ENCODE measurements at places on chromosomes 7 and 10.

DNA sequence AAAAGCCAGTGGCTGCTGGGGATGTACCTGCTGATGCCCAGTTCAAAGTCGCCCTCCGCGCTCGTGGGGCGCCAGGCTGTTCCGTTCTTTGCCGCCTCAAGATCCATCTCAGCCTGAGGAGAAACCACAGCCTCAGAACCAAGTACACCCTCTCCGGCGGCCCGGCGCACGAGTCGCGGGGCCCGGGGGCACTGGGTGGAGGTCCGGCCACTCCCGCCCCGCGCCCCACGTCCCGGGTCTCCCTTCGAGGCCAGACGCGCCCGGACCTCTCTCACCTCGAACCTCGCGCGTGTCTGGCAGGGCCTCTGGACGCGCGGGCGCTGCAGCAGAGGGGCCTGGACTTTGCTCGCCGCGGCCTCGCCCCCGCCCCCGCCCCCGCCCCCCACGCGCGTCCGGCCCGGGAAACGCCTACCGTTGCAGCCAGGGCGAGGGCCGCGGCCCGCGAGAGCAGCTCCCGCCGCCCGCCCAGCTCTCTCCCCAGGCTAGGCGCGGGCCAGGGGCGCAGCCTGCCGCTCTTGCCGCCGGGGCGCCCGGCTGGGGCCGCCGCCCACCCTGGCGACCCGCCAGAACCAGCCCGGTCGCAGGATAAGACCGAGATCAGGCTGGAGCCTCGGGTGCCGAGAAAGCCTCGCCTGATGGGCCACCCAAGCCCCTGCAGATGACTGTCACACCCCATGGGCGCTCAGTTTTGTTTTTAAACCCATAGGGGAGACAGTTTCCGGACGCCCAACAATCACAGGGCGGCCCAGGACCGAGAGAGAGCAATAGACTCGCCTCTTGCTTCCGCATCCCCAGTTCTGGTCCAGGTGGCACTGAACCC is at the start of gene ABCB4:
Gene ABCB4, minus strand, starts transcription at position 322 of the 820 bp plus-strand sequence. Its CDS starts 215 bp downstream, at position 107.
- peak; percentile 28 for DNase-seq

- no peak for DNase-seq
Measured at GRCh38 chr7:80428161-80429054, 83.5 kb downstream of the GNAT3 start.

GRCh38 chr7:36155811-36156361 is 2.8 kb downstream of the EEPD1 start:
- peak; percentile 56 for DNase-seq

DNA sequence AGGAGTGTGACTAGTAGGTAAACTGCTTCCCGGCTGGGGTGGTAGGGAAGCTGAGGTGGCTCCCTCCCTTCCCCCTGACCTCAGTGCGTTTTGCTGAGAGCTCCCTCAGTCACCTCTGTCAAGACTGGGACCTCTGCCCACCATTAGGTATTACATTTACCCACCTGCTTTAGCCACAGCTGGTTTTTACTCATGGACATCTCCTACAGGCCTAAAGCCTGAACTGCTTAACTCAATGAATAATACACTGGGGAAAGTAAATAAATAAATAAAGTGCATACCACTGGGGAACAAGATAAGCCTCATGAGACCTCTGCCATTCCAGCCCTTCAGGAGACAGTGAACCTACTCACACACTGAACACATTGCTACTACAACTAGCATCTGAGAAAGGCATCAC is 38.9 kb upstream of the CDK13 start:
- DNase-seq, result no peak

GRCh38 chr10:130721971-130722370 is 585.8 kb downstream of the GLRX3 start:
- DNase-seq, result no peak

DNA sequence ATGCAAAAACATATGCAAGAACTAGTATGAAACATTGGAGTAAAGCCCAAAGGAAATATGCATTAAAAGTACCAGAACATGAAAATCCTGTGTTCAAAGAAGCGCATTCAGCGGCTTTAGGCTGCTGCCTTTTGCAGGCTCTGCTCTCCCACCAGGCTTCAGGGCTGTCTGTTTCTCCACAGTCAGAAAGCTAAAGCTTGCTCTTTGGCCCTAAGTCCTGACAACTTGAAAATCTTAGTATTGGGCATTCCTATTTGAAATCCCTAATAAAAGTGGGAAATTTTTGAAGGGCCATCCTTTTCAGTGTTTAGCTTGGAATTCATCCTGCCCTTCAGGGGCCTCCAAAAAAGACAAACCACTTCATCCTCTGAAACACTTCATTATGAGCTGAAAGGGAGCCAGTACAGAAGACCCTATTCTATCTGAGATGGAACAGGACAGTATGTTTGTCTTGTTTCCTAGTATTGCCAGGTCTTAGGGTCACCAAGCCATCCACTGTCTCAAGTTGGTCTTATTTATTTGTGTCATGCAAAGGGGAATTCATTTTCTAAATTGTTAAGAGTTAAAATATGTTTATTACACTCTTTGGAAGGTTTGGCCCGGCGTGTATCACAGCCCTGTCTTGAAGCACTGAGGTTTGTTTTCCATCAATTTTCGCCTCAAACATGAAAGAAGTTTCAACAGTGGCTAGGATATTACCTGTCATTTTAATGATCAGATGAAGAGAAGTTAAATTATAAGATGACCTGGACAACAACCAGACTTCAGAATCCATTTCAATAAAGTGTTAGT is 326.3 kb upstream of the BMPER start:
- no peak for DNase-seq

DNA sequence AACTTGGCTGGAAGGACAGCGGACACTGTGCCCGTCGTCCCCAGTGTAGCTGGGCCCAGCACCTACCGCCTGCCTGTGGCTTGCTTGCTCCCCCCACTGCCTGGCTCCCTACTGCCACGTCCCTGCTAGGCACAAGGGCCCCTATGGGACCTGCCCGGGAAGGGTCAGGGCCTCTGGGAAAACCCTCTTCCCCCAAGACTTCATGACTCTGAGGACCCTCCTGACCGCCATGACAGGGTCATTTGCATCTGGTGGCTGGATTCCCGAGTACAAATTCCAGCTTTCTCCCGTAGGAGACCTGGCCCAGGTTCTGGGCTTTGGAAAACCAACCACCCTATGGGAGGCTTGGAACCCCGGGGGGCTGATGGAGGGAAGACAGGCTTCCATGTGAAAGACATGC is 1.4 kb upstream of the MMD2 start:
- DNase-seq, result no peak

- no peak for DNase-seq
Measured at GRCh38 chr7:76198202-76198601, 3.5 kb upstream of the SRRM3 start.

DNA sequence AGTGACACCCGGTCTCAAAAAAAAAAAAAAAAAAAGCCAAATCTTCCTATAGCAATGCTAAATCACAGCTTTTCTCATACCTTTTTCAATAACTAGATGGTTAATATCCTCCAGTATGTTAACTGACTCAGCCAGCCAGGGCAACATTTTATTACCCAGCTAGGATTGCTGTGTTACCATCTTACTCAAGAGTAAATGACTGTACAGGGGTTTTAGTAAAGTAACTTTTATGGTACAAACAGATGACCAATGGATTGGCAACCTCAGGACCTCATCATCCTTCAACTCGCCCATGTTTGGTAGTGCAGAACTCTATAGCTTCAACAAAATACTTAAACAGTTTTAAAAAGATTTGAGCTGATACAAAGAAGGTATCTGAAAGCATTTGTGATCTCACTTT is 59.5 kb downstream of the HBP1 start:
- DNase-seq, result no peak

DNA sequence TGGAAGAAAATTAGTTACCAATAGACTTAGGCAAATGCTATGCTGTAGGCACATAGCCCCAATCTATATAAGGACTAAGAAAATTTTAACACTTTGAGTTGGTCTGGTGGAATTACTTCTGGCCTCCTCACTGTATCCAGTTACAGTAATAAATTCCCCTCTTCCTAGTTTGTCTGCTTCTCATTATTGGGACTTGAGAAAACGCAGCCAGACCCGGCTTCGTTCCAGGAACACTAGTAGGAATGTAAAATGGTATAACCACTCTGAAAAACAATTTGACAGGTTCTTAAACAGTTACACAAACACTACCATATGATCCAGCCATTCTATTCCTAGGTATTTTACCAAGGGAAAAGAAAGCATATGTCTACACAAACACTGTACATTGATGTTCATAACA is 150.2 kb downstream of the VPS50 start:
- no peak for DNase-seq

Measured in psoas muscle (tissue), 8 donors.